Nephron progenitor cell (in vitro differentiated cells): ENCODE measurements at places on chromosomes 5 and 9.

GRCh38 chr5:136209346-136209910 is 16.5 kb upstream of the SMIM32 start:
- no peaks in the 10 kb centered on the region for H3K36me3 ChIP-seq
- H3K4me1 ChIP-seq: no peaks in the 10 kb centered on the region
- H3K27me3 ChIP-seq: peaks cover 16% of the 10 kb centered on the region
- no peak for DNase-seq
- no peak overlapping the region for H3K27ac ChIP-seq

DNA sequence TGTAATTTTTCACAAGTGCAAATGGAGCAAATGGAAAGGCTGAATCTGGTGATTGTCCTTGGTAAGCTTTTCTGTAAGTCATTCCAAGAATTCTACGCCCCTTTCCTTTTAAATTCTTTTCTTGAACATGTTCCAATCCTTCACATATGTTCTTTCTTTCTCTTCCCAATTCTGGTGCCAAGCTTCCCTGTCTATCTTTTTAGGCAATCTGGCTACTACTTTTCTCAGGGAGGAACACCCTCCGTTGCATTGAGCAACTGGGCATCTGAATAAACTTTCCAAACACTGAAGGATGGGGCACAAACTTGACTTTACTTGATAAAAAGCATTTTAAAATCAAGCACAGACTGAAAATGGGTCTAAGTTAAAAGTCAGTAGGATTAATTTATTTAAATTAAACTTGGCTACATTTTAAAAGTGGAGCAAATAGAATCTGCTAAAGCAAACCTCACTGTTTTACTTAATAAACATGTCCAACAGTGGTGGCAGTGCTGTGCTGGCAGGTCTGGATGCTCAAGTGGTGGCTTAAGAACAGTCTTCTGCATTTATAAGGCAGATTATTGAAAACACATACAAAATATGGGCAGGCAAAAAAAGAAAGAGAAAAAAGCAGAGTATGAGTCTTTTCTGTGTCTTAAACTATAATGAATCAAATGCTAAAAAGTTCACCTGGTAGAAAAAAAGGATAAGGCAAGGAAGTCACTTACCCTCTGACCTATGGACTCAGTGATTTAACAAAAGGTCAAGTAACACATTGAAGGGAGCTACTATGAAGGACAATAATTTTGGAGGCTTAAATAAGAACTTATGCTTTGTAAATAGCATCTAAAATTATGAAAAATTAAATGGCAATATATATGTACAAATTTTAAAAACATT is 5.4 kb downstream of the ELL2 start:
- peak overlapping the region; percentile 24 for H3K4me3 ChIP-seq
- no peak for DNase-seq
- H3K4me1 ChIP-seq: peaks cover 60% of the 10 kb centered on the region
- no peaks in the 10 kb centered on the region for H3K27me3 ChIP-seq

GRCh38 chr5:173016598-173017046 is 33.1 kb downstream of the ATP6V0E1 start:
- no peak for DNase-seq
- peak overlapping the region; percentile 31 for H3K4me3 ChIP-seq
- peaks cover 22% of the 10 kb centered on the region for H3K4me1 ChIP-seq
- no peaks in the 10 kb centered on the region for H3K27me3 ChIP-seq
- H3K36me3 ChIP-seq: peaks cover 45% of the 10 kb centered on the region

GRCh38 chr9:136550439-136551289 is 4.8 kb upstream of the NOTCH1 start:
- H3K27me3 ChIP-seq: peaks cover 5% of the 10 kb centered on the region
- peaks cover 84% of the 10 kb centered on the region for H3K4me1 ChIP-seq
- no peak for DNase-seq
- H3K27ac ChIP-seq: no peak overlapping the region

DNA sequence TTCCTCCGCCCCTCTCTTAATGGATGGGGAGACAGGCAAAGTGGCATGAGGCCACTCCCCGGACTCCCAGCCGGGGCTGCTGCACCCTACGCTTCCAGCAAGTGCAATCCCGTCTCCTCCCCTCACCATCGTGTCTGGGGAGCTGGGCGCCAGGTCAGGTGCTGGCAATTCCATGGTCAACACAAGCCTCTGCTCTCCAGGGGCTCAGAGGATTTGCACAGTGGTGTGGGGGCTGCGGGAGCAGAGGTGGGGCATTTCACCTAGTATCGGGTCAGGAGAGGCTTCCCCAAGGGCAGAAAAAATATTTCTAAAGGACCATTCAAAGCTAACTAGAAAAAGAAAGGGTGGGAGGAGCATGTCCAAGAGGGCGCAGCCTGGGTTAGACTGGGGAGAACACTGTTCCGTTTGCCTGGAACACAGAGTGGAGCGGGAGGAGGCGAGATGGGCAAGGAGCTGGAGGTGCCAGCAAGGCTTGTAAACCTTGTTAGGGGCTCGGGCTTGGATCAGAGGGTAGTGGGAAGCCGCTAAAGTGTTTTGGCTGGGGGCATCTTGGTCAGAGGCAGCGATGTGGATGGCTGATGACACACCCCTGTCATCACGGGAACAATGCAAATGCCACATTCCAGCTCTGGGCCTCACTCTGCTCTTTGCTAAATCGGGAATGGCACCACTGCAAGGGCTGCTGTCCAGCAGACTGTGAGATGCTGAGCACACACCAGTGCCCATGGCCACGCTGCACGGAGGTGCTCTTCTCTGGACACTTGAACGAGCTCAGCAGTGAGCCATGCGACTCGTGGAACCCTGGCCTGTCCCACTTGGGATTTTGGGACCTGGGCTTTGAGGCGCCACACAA is 191.7 kb downstream of the CDK5RAP2 start:
- no peak overlapping the region for H3K4me3 ChIP-seq
- no peak for DNase-seq
- peak overlapping the region; percentile 97 for H3K27ac ChIP-seq
